ENCODE measurements at places on chromosomes 12 and 14.

- no peak for DNase-seq
Measured at GRCh38 chr12:12180136-12180535, 86.7 kb downstream of the LRP6 start.

DNA sequence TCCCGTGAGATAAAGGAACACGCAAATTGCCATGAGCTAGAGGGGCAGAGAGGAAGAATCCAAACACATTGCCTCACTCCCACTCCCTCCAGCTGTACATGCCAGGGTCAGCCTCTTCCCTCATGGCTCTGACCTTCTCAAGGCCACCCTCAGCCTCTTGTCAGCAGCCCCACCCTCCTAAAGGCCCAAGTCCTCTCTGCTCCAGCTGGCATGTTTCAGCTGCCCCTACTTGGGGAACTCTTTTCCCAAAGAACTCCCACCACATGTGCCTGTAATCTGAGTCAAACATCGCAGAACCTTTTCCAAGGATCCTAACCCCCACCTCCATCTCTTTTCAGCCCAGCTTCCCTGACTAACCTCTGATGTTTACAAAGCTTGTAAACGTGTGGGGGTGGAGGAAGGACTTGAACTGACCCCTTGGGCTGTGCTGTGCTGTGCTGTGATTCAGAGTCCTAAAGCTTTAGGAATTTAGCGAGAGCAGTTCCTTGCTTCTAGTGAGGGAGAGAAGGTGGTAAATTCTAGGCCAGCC is 7.3 kb upstream of the CACNB3 start:
- no peak for DNase-seq

- no peak for DNase-seq
Measured at GRCh38 chr14:31357279-31357678, 63.1 kb downstream of the HEATR5A start.

GRCh38 chr12:32146074-32146873 is 39.6 kb downstream of the BICD1 start:
- DNase-seq, result no peak

- no peak for DNase-seq
Measured at GRCh38 chr12:116368196-116369194, 91.0 kb upstream of the MED13L start.

GRCh38 chr12:46865311-46865710 is 39.5 kb upstream of the SLC38A4 start:
- DNase-seq, result no peak

- no peak for DNase-seq
Measured at GRCh38 chr12:109879351-109880042, 844 bp downstream of the GLTP start.

DNA sequence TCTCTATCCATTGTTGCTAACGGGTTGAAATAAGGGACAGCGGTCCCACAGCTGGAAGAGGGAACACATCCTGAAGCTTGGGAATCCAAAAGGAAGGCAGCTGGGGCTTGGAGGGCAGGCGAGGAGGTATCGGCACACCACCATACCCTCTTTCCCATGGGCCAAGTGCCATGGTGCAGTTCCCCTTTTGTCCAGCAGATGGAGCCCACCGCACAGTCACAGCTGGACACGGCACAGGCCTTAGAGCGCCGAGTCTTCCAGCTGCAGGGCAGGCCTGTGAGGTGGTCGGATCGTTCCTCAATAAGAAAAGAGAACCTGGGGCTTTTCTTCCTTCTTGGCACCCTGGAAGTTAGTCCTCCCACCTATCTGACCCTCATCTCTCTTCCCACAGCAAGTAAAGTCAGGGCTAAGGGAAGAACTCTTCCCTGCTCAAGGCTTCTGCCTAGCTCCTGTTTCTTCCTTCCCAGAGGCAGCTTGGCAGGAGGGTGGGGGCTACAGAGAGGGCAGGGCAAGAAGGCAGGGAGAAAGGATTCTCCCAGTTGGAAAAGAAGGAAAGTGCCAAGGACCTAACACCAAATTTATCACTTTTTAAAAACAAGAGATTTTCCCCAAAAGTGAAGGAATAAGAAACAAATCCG is 8.6 kb downstream of the PPP1R1A start:
- DNase-seq, result peak; percentile 68

- no peak for DNase-seq
Measured at GRCh38 chr12:104010606-104011169, 39.3 kb downstream of the GLT8D2 start.

GRCh38 chr14:102951034-102951433 is 28.6 kb downstream of the AMN start:
- no peak for DNase-seq

- no peak for DNase-seq
Measured at GRCh38 chr12:5343711-5344110, 88.2 kb upstream of the NTF3 start.

- DNase-seq, result no peak
Measured at GRCh38 chr12:68539615-68539952, 71.1 kb upstream of the RAP1B start.

- DNase-seq, result no peak
Measured at GRCh38 chr12:2265461-2266167, 212.8 kb downstream of the CACNA1C start.

DNA sequence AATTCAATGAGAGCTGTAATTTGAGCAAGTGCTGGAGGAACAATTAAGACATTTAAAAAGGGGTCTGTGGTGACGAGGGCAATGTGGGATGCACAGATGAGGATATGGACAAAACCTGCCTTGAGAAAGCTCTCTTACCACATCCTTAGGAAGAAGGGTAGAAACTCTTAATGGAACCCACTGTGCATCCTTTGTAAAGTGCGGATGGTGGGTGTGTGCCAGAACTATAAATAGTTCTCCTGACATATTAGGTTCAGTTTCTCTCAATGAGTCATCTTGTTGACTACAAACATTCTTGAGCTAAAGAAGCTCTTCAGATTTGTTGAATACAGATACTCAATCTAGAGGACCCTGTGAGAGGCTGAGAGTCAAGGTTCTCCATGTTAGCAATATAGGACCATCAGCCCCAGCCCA is 106.1 kb upstream of the ANO4 start:
- DNase-seq, result no peak

GRCh38 chr14:61737915-61738314 is 24.3 kb upstream of the SNAPC1 start:
- no peak for DNase-seq

GRCh38 chr14:74886001-74886400 is 4.3 kb downstream of the DLST start:
- DNase-seq, result no peak

DNA sequence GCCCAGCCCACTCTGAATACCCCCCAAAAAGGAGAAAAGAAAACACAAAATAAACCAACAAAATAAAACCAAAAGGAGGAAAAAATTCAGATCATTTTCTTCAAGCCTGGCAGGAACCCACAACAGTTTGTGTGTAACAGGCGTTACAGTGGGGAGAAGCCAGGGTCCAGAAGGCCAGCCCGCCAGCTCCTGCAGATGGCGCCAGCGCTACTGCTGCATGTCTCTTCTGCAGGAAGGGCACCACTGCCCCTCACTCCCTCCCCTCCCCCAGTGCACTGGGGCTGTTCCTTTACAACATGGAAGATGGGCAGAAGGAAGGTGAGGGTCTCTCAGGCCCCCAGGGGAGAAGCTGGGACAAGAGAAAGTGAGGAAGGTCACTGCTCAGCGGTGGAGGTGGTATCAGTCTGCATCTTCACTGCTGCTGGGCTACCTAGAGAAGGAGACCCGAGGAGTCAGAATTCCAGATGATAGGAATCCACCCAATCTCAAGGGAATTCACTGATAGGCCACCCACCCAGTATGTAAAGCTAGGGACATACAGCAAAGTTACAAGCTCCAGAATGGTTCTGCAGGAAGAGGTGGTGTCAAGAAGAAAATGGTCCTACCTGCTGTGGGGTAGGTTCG is 2.3 kb upstream of the NOP2 start:
- DNase-seq, result peak; percentile 28

DNA sequence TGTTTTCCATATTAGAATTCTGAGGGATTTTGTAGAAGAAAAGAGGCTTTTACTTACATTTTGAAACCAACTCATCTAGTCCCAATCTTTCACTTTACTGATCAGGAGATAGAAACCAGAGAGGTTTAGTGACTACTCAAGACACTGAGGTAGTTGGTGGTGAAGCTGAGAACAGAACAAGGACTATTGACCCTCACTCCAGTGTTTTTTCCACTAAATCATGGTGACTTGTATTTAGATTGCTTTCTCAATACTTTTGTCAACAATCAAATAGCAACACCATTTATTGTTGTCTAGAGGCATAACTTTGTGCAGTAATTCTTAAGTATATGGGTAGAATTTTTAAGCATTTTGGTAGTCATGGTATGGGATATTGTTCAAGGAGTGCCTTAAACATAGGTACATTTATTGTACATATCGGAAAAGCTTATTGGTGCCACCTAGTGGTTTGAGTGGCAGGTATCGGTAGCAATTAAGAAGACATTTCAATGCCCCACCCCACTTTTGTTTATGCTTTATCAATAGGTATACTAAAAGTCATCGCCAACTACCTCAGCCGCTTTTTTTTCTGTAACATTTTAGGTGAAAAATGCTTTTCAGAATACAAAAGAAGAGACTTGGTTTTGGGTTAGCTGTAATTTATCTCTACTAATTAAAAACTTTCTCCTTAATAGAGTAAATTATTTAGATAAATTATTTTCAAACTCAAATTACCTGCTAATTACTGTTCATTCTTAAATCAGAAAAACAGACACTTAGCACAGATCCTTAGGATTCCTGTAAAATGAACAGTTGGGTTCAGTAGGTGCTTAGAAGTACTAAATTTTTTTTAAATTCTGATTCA is 47.3 kb upstream of the PAWR start:
- DNase-seq, result peak; percentile 5

DNA sequence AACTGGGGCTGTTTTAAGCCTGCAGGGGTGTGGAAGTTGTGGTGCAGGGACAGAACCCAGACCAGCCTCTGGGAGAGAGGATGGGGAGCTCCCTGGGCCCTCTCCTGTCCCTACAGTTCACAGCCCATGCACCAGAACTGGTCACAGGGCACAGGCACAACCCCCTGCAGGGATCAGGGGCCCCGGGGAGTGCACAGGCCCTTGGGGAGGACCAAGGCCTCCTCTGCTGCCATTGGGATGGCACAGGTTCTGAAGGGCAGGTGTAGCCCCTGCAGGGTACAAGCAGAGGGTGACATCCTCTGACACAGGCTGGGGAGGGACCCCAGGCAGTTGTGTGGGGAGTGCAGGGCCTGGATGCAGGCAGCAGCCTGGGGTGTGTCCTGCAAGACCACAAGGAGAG is 66.4 kb upstream of the SFSWAP start:
- DNase-seq, result no peak

DNA sequence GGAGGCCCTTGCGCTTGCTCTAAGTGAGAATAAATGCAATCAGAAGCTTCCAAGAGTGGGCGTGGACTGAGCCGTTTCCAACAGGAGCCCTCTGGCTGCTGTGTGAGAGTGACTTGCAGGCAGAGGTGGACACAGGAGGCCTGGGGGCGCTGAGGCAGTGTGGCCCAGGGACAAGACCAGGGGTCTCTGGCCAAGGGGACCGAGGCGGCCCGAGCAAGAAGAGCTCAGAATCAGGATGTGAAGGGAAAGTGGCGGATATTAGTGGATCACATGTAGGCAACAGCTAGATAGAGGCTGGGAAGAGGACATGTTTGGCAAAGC is 8.6 kb downstream of the RIMBP2 start:
- DNase-seq, result no peak

- DNase-seq, result no peak
Measured at GRCh38 chr12:124321556-124322270, 26.8 kb downstream of the RFLNA start.

GRCh38 chr12:1443421-1444141 is 150.8 kb downstream of the FBXL14 start:
- DNase-seq, result no peak

DNA sequence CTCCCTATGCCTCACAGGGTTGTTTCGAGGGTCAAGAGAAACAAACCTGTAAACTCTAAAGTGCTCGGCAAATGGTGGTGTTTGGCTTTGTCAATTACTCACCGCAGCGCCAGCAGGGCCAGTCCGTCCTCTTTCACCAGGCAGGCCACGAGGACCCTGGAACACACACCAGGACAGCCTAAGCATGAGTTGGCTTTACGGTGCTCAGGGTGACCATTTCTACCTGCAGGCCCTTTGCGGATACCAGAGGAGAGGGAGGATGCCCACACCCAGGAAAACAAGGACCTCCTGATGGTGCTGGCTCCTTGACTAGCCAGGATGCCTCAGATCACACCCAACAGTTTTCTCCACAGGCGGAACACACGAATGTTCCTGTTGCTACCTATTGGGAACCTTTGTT is 11.5 kb downstream of the COL2A1 start:
- no peak for DNase-seq

DNA sequence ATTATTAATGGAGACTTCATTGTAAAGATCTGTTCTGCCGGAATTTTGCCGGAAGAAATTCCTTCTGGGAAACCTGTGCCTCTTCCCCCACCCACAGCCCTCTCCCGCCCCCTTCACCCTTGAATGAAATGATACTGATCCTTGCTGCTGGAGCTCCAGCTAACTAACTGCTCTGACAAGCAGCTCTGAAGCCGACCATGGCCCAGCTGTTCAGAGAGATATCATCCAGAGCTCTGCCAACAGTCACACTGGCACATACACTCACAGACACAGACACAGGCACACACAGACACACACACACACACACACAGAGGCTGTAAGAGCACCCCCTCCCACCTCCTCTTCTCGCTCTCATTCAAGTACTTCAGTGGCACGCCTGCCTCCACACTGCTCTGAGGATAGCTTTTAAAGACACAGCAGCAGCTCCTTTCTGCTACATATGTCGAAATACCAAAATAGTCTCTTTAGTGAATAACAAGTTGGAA is 88.6 kb downstream of the R3HDM2 start:
- DNase-seq, result no peak

- DNase-seq, result no peak
Measured at GRCh38 chr14:83120187-83120586, 1586.5 kb upstream of the SEL1L start.

DNA sequence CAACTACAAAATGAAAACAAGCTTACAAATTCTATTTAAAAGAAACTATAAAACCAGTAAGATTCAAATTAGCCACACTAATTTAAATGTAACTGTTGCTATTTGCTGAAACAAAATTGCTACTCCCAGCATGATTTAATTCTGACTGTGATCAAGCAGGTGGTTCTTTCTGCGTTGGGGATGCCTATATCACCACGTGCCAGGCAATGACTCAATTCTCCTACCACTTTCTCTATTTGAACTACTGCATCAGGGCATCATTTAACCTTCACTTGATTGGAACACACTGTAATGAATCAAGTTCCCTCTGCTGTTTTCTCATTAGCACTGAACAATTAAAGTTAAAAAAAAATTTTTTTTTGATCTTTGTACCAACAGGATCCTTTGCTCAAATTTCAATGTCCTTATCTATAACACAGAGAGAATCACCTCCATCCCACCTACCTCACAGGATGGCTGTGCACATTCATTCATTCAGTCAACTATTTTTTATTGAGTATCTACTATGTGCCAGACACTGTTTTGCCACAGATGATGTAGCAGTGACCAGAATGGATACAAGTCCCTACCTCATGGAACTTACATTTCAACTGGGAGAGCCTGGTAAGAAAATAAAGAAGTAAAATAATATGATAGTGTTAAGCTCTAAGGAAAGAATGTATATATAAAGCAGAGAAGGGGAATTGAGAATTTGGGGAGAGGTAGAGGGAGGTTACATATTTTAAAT is 8.0 kb upstream of the ACTN1 start:
- DNase-seq, result no peak
